ENCODE measurements at places on chromosomes 5 and 9.
A peak's percentile ranks its signal among the peaks of the same experiment; 100 is the strongest.

GRCh38 chr5:69268899-69269298 is 34.2 kb downstream of the CDK7 start:
- DNase-seq: no peak

GRCh38 chr5:36079200-36079781 is 12.6 kb upstream of the UGT3A2 start:
- DNase-seq: peak; percentile 32

DNA sequence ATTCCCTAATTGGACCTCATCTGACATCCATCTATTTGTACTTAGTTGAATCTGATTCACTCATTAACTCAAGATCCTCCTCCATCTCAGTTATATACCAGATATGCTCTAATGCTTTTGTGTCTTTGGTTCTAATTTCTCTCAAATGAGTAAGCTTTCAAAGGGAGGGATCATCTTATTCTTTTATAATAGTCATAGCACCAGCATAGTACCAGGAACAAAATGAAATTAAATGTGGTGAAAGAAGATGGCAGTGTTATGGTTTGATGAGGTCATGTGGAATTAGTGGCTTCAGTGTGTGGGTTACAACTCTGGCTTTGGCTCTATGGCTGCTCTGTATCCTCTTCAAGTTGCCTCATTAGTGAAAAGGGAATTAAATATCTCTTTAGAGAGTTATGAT is 32.5 kb upstream of the ZNF366 start:
- no peak for DNase-seq

GRCh38 chr9:70683841-70684240 is 269.4 kb upstream of the KLF9 start:
- no peak for DNase-seq

DNA sequence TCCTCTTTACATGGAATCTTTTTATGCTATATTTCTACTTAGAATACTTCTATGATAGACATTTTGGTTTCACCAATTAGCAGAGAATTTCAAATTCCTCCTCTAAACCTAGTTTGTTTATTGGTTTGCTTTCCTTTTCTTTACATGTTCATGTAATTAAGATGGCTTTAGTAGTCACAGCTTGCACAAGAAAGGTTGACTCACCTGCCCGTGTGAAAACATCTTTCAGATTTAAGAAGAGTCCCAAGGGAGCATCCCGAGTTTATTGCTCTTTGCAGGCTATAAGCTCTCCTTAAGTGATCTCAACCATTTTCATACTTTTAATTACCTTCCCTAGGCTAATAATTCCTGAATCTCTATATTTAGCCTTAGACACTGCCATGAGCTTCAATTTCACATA is 28.9 kb downstream of the TYRP1 start:
- no peak for DNase-seq

GRCh38 chr9:91122755-91123154 is 239.0 kb downstream of the AUH start:
- no peak for DNase-seq

All from tibial nerve (tissue), 4 donors.